ENCODE measurements at places on chromosomes 12 and 14. TPM values are rescaled to one million over a fixed set of nuclear protein-coding genes. Genes with fewer than 3 reads are reported as not detected.

MORN3 gene
- 2.0 TPM for total RNA-seq

GRCh38 chr14:104515811-104516780, 63.5 kb upstream of the C14orf180 start:
- no peak overlapping the region for H3K27ac ChIP-seq
- H3K4me3 ChIP-seq, result no peak overlapping the region
- H3K27me3 ChIP-seq, result peaks cover 4% of the 10 kb centered on the region
- H3K4me1 ChIP-seq, result no peaks in the 10 kb centered on the region

SPIC gene
- not detected for total RNA-seq

DBX2 gene
- total RNA-seq, result not detected

CCDC175 gene
- not detected for total RNA-seq

GRCh38 chr14:88590173-88590572, 27.3 kb downstream of the ZC3H14 start:
- H3K36me3 ChIP-seq, result peaks cover 13% of the 10 kb centered on the region
- no peaks in the 10 kb centered on the region for H3K27me3 ChIP-seq
- no peak overlapping the region for H3K4me3 ChIP-seq
- DNase-seq, result no peak
- H3K4me1 ChIP-seq, result no peaks in the 10 kb centered on the region
- no peak overlapping the region for H3K27ac ChIP-seq

DNA sequence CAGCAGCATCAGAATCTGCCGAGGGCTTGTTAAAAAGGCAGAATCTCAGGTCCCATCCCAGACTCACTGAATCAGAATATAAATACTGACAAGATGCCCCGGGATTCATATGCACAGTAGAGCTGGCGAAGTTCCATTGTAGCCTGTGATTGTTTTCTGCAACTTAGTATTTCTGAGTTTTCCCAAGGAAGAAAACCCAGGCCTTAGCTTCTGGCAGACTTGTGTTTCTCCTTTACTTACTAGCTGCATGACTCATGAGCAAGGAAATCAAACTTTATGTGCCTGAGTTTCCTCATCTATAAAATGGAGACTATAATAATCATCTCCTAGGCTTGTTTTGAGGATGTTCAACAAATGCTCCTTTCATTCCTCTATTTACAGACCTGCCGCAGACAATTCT, 278.5 kb upstream of the PLEKHG7 start:
- H3K27ac ChIP-seq, result no peak overlapping the region
- no peaks in the 10 kb centered on the region for H3K27me3 ChIP-seq
- no peak for DNase-seq
- no peaks in the 10 kb centered on the region for H3K36me3 ChIP-seq
- H3K4me1 ChIP-seq, result no peaks in the 10 kb centered on the region

GRCh38 chr14:35741345-35742031, 67.6 kb downstream of the RALGAPA1 start:
- no peaks in the 10 kb centered on the region for H3K4me1 ChIP-seq
- H3K27ac ChIP-seq, result no peak overlapping the region
- no peak overlapping the region for H3K4me3 ChIP-seq
- peaks cover 16% of the 10 kb centered on the region for H3K36me3 ChIP-seq

- H3K4me3 ChIP-seq, result no peak overlapping the region
- H3K36me3 ChIP-seq, result no peaks in the 10 kb centered on the region
- no peaks in the 10 kb centered on the region for H3K4me1 ChIP-seq
- no peak for DNase-seq
- no peak overlapping the region for H3K27ac ChIP-seq
- no peaks in the 10 kb centered on the region for H3K27me3 ChIP-seq
Observed at GRCh38 chr12:128076188-128076587, 190.8 kb upstream of the TMEM132C start.

- peak overlapping the region; percentile 50 for H3K4me3 ChIP-seq
- H3K36me3 ChIP-seq, result no peaks in the 10 kb centered on the region
- DNase-seq, result no peak
- H3K27ac ChIP-seq, result no peak overlapping the region
Observed at GRCh38 chr12:1592444-1593173, 1.8 kb downstream of the FBXL14 start.

DNA sequence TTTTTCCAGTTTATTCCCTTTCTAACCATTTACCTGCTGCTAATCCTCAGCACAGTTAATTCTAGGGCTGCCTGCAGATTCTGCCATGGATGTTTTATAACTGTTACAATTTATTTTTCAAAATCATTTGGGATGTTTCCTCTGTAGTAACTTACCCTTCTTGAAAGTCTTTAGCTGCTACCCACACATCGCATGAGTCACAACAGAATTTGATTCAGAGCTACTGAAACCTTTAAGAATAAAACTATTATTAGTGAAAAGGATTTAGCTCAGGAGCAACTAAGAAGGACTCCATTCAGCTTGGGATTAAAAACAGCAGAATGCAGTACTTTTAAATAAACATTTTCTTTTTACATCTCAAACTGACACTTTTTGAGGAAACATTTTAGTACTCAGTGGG, 41.7 kb upstream of the RGS6 start:
- no peaks in the 10 kb centered on the region for H3K4me1 ChIP-seq
- no peaks in the 10 kb centered on the region for H3K36me3 ChIP-seq
- no peak for DNase-seq
- H3K27ac ChIP-seq, result no peak overlapping the region
- H3K4me3 ChIP-seq, result no peak overlapping the region

- no peaks in the 10 kb centered on the region for H3K36me3 ChIP-seq
- no peaks in the 10 kb centered on the region for H3K27me3 ChIP-seq
- H3K4me3 ChIP-seq, result peak overlapping the region; percentile 67
- DNase-seq, result no peak
Observed at GRCh38 chr14:44895716-44896115, 66.0 kb downstream of the KLHL28 start.

DNA sequence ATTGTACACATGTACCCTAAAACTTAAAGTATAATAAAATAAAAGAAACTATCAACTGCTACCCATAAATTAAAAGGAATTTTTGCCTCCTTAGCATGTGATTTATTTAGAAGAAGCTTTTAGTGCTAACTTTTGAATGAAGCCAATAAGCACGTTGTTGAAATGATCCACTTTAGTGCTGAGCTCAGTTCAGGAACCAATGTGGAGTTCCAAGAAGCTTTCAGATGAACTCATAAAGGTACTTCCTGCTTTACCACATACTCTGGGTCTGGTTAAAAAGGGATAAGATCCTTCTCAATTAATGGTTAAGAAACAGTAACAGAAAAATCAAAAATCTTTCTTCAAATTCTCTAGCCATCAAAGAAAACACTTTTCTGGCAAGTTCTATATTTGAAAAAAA, 39.4 kb downstream of the TMTC1 start:
- H3K36me3 ChIP-seq, result no peaks in the 10 kb centered on the region
- H3K27me3 ChIP-seq, result no peaks in the 10 kb centered on the region
- no peaks in the 10 kb centered on the region for H3K4me1 ChIP-seq

DNA sequence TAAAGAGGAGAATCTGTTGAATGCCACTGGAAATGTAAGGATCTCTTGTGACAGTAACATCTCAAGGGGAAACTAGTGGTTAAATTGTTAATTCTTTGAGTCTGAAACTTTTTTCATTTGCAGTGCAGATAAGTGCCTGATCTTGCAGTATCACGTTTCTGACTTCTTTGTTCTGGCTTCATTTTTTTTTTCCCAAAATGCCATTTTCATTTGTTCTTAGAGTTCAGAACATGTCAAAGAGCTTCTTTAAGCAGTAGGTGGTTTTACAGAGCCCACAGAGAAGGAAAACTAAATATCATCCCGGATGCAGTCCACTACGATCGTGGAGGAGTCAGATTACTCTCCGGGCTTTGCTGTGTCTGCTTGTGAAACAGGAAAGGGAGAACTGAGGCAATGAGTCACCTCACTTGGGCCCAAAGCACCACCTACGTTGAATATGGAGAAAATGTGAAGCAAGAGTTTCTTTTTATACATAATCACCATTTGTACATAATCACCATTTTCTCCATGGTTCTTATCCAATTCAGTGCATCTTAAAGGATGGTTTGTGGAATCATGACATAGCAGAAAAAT, 43.9 kb downstream of the HMGA2 start:
- no peaks in the 10 kb centered on the region for H3K27me3 ChIP-seq
- peaks cover 16% of the 10 kb centered on the region for H3K36me3 ChIP-seq

PSMB5 gene
- 1,316 TPM for total RNA-seq

- H3K27ac ChIP-seq, result no peak overlapping the region
- no peak overlapping the region for H3K4me3 ChIP-seq
- no peaks in the 10 kb centered on the region for H3K4me1 ChIP-seq
- no peaks in the 10 kb centered on the region for H3K27me3 ChIP-seq
- DNase-seq, result no peak
- no peaks in the 10 kb centered on the region for H3K36me3 ChIP-seq
Observed at GRCh38 chr12:67354966-67355365, 85.8 kb downstream of the CAND1 start.

GRCh38 chr14:64974563-64974962, 2.4 kb upstream of the RAB15 start:
- H3K4me3 ChIP-seq, result no peak overlapping the region
- H3K27me3 ChIP-seq, result no peaks in the 10 kb centered on the region
- no peaks in the 10 kb centered on the region for H3K36me3 ChIP-seq

GRCh38 chr12:53625373-53625945, 723 bp downstream of the ATF7 start:
- H3K4me3 ChIP-seq, result peak overlapping the region; percentile 85
- peaks cover 28% of the 10 kb centered on the region for H3K4me1 ChIP-seq
- no peak for DNase-seq
- H3K36me3 ChIP-seq, result no peaks in the 10 kb centered on the region
- peak overlapping the region; percentile 88 for H3K27ac ChIP-seq
- no peaks in the 10 kb centered on the region for H3K27me3 ChIP-seq

GRCh38 chr12:121905746-121906145, 12.6 kb upstream of the CFAP251 start:
- peaks cover 22% of the 10 kb centered on the region for H3K36me3 ChIP-seq
- no peak overlapping the region for H3K27ac ChIP-seq
- peaks cover 8% of the 10 kb centered on the region for H3K4me1 ChIP-seq
- no peak for DNase-seq

DNA sequence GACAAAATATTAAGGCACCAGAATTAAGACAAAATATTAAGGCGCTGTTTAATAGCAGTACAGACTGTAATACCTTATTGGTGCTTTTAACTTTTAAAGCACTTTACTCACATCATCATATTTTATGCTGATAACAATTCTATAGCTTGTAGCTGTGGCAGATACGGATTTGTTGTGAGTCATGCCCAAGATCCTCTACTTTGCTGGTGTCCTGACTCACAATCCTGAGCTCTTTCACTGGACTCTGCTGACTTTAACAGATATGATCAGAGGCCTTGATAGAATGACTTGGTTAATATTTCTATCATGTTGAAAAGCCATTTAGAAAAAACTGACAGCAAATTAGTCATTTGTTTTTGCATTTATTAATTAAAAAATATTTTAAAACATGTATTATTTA, 99.0 kb upstream of the PKP2 start:
- no peak overlapping the region for H3K4me3 ChIP-seq
- H3K27ac ChIP-seq, result no peak overlapping the region
- H3K36me3 ChIP-seq, result no peaks in the 10 kb centered on the region
- DNase-seq, result no peak

- H3K36me3 ChIP-seq, result peaks cover 55% of the 10 kb centered on the region
- no peak overlapping the region for H3K4me3 ChIP-seq
- no peaks in the 10 kb centered on the region for H3K27me3 ChIP-seq
- peaks cover 25% of the 10 kb centered on the region for H3K4me1 ChIP-seq
Observed at GRCh38 chr12:123254853-123255446, 16.7 kb downstream of the CDK2AP1 start.

DNA sequence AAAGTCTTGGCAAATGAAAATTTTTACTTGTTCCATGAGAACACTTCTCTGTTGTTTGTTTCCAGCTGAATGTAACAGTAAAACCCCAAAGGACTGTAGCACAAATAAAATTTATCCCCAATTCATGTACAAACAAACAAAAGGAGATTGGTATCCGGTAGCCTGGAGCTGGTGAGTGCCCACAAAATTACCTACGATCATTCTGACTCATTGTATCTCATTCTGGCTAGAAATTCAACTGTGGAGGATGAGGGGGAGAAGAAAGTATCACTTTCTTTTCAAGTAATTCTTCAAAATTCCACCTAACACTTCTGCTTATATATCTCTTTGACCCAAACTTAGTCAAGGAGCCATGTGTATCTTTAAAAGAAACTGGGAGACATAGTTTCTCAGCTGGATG, 268.5 kb downstream of the ALG10B start:
- H3K27me3 ChIP-seq, result no peaks in the 10 kb centered on the region
- DNase-seq, result no peak
- H3K4me1 ChIP-seq, result no peaks in the 10 kb centered on the region
- no peak overlapping the region for H3K27ac ChIP-seq

- no peaks in the 10 kb centered on the region for H3K27me3 ChIP-seq
- peaks cover 67% of the 10 kb centered on the region for H3K4me1 ChIP-seq
- H3K27ac ChIP-seq, result peak overlapping the region; percentile 88
- peak overlapping the region; percentile 81 for H3K4me3 ChIP-seq
Observed at GRCh38 chr12:6768990-6769389, 2.8 kb downstream of the PTMS start.

- H3K36me3 ChIP-seq, result no peaks in the 10 kb centered on the region
- H3K27ac ChIP-seq, result no peak overlapping the region
- DNase-seq, result no peak
Observed at GRCh38 chr12:45548426-45548825, 181.1 kb upstream of the ARID2 start.

IL31 gene
- total RNA-seq, result not detected

- no peaks in the 10 kb centered on the region for H3K27me3 ChIP-seq
- no peaks in the 10 kb centered on the region for H3K4me1 ChIP-seq
- H3K27ac ChIP-seq, result no peak overlapping the region
- no peak for DNase-seq
- no peak overlapping the region for H3K4me3 ChIP-seq
Observed at GRCh38 chr14:39038542-39038941, 64.5 kb downstream of the SEC23A start.

- H3K4me3 ChIP-seq, result no peak overlapping the region
- no peaks in the 10 kb centered on the region for H3K36me3 ChIP-seq
- no peak for DNase-seq
- H3K4me1 ChIP-seq, result no peaks in the 10 kb centered on the region
- no peak overlapping the region for H3K27ac ChIP-seq
- peaks cover 3% of the 10 kb centered on the region for H3K27me3 ChIP-seq
Observed at GRCh38 chr12:1927751-1928351, 9.4 kb upstream of the CACNA2D4 start.
